ENCODE measurements at places on chromosomes 5 and 9. TPM values are rescaled to one million over a fixed set of nuclear protein-coding genes. Genes with fewer than 3 reads are reported as not detected.

DNA sequence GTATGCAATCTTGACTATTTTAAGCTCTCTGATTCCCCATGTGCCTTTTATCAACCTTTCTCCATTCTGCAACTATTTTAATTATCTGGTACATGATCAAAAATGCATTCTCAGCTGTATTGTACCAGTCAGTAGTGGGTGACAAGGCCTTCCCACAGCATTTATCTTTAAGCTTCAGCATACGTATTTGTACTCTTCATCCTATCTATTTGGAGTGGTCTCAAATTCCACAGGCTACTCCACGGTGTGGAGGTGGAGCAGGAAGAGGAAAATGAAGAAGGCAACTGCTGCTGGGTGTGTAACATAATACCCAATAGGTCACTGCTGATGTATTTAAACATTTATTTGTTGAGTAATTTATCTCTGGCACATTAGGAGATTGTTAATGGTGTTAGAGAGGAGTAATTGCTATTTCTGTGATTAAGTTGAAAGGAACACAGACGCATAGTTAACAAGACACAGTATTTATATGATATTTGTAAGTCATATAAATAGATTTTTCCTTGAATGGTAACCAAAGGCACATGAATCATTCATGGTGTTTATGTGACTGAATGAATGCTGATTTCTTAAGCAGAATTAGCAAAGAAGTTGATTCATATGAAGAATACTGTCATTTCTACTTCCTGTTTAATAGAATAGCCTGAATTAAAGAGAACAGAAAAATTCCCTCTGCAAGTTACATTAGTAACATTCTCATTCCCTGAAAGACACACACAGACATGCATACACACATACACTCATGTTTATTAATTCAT, 153.8 kb upstream of the NR3C1 start:
- DNase-seq: no peak

DNA sequence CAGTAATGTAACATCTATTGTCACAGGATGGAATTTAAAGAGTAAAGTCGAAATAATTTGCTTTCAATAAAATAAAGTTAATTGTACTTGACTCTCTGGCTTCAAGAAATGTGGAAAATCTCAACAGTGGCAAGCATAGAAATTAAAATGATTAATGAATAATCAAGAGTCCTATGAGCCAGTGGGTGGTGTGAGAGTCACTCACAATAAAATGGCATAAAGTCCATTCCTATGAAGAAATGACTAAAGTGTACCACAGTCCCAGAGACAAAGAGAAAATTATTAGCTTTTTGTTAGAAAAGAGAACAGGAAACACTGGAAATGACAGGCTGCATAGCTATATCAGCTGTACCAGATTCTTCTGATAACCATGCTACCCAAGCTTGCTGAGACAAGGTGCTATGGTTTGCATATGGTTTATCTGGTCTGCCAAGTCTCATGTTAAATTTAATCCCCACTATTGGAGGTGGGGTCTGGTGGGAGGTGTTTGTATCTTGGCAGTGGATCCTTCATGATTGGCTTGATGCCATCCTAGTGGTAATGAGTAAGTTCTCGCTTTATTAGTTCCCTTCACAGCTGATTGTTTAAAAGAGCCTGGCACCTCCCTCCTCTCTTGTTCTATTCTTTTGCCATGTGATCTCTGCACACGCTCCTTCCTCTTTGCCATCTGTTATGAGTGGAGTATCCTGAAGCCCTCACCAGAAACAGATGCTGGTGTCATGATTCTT, 647.7 kb upstream of the ITGA1 start:
- no peak for DNase-seq

Gene HAVCR2
- polyA plus RNA-seq: 3.3 TPM

Gene DOK3
- 6.6 TPM for polyA plus RNA-seq

DNA sequence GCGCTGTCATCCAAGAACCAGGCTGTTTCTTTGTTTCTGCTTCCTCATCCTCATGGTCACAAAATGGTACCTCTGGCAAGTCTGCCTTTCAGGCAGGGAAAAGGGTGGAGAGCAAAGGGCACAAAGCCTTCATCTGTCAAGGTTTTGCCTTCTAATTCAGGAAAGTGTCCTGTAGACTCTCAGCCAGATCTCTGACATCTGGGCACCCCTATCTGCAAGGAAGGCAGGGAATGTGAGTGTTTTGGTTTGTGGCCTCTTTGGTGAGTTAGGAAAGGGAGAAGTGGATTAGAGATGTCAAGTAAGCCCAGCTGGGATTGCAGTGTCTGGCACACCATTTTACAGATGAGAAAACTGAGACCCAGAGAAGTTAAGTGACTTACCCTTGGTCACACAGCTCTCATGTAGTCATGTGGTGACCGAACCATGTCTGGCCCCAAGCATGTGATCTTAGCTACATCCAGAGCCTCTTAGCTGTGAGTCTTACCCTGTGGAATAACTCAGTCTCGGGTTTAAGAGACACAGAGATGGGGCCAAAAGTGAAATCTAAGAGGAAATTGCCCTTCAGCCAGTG, 115.6 kb upstream of the SAP30L start:
- no peak for DNase-seq

DNA sequence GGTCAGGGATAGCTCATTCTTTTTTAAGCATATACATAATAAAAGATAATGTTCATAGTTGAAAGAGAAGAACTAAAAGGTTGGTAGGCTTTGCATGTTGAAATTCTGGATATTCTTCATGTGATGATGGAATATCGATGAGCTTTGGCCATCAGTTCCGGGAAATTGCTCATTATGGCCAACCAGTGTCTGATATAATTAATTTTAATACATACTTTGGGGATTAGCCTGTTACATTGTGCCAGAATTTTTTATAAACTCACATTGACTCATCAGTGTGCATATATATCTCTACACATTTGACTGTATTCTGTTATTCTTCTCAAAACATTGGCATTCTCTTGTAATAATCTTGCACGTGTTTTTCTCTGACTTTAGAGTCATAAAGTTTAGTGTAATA, 84.3 kb downstream of the NNT start:
- DNase-seq: no peak

Gene FIBCD1
- polyA plus RNA-seq: 0.49 TPM

- no peak for DNase-seq
Observed at GRCh38 chr9:136644343-136644592, 18.4 kb upstream of the EGFL7 start.

Gene SELENOP
- 425 TPM for polyA plus RNA-seq

DNA sequence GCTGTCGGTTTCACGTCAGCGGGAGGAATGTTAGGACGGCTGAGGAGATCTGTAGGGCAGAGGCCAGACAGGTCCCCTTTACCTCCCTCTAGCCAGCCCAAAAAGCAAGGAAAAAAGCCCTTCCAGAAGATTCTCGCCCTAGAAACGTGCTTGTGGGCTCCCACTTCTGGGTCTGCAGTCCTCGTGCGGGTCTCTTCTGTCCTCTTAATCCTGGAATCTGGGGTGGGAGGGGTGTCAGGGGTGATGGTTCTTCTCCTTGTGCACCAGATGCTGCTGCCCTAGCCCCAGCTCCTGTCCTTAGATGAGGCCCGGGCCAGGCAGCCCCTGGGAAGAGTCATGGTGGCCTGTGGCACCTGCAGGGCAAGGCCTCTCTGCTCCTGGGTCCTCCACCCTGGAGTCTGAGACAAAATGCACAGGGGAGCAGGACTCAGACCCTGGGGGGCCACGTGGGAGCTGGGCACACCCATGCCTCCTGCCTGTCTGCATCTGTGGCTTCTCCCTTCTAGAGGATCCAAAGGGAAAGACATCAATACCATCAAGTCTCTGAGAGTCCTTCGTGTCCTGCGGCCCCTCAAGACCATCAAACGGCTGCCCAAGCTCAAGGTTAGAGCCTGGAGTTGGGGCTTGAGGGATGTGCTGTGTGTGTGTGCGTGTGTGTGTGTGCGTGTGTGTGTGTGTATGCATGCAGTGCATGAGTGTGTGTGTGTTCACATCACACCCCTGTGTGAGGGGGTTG, 174.2 kb downstream of the CACNA1B start:
- DNase-seq: no peak

- no peak for DNase-seq
Observed at GRCh38 chr5:176921714-176922113, 22.6 kb upstream of the HK3 start.

DNA sequence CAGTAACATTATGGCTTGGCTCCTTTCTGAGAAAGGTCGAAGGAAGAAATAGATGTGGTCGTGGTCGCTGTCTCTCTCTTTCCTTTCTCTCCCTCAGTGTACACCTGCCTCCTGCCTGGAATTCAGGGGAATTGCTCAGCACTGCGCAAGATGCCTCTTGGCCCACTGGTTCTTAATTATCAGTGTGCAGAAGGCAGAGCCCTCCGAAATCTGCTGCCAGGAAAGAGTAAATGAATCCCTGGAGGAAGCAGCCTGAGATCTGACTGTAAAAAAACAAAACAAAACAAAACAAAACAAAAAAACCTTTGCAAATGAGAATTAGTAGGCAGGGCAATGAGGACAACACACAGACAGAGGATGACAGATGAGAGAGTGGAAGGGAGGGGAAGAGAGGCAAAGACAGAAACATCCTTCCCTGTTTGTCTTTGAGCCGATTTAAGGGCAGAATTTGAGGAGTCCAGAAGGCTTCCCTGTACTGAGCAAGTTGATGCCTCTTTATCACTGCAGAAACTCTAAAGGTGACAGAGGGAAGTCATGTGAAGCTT, 113.8 kb upstream of the PUM3 start:
- DNase-seq: no peak

Gene SLC4A9
- polyA plus RNA-seq: 12.4 TPM

GRCh38 chr5:129118405-129118804, 23.9 kb downstream of the ISOC1 start:
- peak; percentile 14 for DNase-seq

DNA sequence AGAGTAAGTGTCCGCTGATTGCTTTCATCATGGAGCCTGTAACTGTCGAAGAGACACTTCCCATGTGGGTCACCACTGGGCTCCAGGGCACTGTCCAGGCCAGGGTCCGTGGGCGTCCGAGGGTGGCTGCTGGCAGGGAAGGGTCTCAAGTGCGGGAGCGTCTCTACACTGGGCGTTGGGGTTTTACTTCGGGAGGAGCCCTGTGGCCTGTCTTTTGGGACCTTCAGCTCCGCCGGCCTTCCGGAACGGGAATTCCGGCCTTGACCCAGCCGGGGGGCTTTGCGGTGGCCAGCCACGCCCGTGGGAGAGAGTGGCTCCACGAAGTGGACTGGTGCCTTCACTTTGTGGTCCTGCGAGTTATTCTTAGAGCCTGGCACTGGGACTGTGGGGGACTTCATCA, 86.2 kb downstream of the CAMSAP1 start:
- DNase-seq: no peak

- DNase-seq: no peak
Observed at GRCh38 chr5:157772127-157772526, 28.6 kb downstream of the LSM11 start.

GRCh38 chr5:129962506-129962905, 58.2 kb downstream of the CHSY3 start:
- DNase-seq: no peak

Gene PPIC
- 37.4 TPM for polyA plus RNA-seq

- DNase-seq: no peak
Observed at GRCh38 chr5:32833663-32834062, 122.5 kb downstream of the NPR3 start.

- DNase-seq: peak; percentile 57
Observed at GRCh38 chr5:134738963-134739661, 764 bp downstream of the CAMLG start.

- no peak for DNase-seq
Observed at GRCh38 chr5:8807636-8808035, 738.2 kb downstream of the SEMA5A start.

Gene AFF4
- polyA plus RNA-seq: 52.5 TPM

- no peak for DNase-seq
Observed at GRCh38 chr5:115510145-115510645, 34.4 kb downstream of the FEM1C start.

Gene PCDHB12
- 4.6 TPM for polyA plus RNA-seq

Gene DIPK1B
- polyA plus RNA-seq: 48.4 TPM

GRCh38 chr9:33835625-33836260, 18.8 kb downstream of the UBE2R2 start:
- DNase-seq: no peak

DNA sequence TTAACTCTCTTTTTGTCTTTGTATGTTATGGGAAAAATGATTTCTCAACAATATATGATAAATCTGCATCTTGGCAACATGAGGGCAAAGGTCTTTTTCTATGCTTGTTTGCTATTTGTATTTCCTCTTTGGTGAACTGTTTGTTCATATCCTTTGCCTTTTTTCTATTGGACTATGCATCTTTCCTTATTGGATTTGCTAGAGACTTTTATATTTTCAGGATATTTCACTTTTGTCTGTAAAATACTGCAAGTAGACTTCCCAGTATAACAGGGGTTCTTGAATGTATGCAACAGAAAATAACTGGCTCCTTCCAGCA, 69.4 kb upstream of the SSBP2 start:
- no peak for DNase-seq

DNA sequence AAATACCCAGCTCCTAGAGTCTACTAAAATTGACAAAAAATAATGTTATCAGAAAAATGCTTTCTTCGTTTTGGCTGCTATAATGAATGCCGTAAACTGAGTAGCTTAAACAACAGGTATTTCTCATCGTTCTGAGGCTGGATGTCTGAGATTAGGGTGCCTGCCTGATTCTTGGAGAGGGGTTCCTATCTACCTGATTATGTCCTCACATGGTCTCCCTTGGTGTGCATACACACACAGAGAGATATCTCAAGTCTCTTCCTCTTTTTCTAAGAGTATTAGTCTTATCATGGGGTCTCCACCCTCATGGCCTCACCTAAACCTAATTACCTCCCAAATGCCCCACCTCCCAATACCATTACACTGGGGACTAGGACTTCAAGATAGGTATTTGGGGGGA, 40.6 kb upstream of the CSNK1G3 start:
- no peak for DNase-seq

Gene GABRA1
- 0.14 TPM for polyA plus RNA-seq

GRCh38 chr5:131952301-131952857, 6.9 kb upstream of the MEIKIN start:
- DNase-seq: no peak

Gene MSMP
- polyA plus RNA-seq: 1.3 TPM

Gene CDX1
- 1.1 TPM for polyA plus RNA-seq

- no peak for DNase-seq
Observed at GRCh38 chr9:115944166-115944948, 209.2 kb upstream of the PAPPA start.

Gene EGFL7
- 86.3 TPM for polyA plus RNA-seq

Gene SV2C
- polyA plus RNA-seq: 0.06 TPM

DNA sequence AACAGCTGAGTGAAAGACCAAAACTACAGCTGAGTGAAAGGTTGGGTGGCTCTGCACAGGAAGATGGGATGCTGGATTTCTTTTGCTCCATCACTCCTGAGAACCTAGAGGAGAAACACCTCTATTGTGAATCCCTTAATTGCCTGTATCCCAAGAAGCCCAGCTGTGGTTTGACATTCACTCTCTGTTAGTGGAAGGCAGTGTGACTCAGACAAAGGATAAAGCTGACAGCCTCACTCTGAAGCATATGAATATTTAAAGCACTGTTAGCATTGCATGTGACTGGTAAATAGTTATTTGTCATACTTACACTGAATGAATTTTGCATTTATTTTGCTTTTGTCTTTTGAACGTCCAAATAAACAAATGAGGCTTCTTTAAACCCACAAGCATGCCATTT, 367.1 kb upstream of the RIOK2 start:
- DNase-seq: no peak

DNA sequence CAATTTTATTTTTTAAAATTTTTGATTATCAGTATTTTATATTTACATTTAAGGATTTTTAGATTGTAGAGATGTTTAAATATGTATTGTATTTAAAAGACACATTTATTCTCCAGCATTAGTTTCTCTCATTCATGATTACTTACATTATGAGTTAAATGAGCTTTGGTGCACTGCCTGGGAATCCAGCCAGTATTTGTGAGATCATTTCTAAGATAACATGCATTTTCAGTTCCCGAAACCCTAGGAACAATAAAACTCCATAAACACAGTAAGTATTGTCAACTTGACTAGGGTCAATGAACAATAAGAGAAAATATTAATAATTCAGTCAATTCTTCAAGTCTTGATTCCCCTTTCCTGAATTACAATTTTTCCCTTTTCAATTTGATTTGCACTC, 403.3 kb downstream of the PLK2 start:
- no peak for DNase-seq
